LNCaP clone FGC (cell line): ENCODE measurements at places on chromosomes 7 and 10.

- DNase-seq: no peak
These were observed 158.4 kb downstream of the BBS9 start for GRCh38 chr7:33287738-33288137.

DNA sequence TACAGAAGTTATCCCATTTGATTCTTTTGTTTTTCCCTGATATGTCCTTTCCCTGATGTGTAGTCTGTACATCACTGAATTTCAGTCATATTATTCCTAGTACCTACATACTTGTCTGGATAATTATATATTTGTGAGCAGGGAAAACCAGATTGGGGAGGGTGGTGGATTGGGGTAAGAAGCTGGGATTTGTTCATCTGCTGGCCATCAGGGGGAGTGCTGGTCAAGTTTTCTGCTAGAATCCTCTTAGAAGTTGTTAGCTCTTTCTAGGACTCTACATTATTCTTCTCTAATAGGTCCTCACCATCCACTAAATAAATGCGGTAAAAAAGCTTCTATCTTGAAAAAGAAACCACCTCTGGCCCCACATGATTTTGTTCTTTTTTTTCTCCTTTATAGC, 232.7 kb upstream of the TAC1 start:
- peak; percentile 14 for DNase-seq

DNA sequence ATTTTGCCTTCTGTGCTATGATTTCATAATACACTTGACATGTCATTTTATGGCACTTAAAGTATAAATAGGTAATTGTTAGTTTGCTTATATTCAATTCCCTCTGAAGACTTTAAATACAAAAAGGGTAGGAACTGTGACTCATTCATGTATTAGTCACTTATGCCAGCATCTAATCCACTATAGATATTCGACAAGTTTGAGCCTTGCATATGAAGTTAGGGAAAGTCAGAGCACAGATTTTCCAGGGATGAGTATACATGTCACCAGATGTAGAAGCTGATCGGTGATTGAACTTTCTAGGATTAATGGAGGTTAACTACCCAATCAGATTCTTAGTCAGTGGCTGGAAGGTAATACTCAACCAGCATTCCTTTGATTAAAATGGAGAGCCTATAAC, 1321.5 kb downstream of the XPNPEP1 start:
- no peak for DNase-seq

DNA sequence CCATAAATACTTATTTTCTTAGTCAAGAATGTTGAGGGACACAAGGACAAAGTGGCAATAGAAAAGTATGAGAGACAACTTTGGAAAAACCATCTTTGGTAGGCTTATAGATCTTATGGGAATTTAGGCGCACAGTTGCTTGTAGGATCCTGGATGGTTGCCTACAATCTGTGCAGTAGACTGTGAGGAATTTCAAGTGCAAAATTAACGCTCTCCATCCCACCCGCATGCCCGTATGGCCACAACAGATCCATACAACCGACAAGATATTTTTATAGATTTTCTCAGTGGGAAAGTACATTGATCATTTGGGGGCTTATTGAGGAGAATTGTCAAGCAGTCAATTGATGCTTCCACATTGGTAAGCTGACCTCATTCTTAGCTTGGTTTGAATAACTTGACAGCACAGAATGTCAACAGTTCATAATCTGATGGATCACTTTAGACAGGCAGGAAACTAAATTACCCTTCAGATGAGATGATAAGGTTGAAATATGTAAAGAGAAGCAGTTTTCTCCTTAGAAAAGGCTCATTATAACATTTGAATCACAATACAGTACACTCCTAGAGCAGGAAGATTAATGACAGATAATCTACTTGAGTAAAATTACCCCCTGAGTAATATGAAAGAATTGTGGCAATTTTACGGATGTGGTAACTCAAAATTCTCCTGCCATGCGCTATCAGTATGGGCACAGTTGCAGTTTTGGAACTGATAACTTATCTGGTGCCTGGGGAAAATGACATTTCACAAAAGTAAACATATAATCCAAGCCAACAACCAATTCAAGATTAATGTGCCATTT, 479.7 kb downstream of the KIF20B start:
- DNase-seq: no peak

- DNase-seq: no peak
These were observed 117.0 kb downstream of the TYW1B start for GRCh38 chr7:72710983-72711382.

DNA sequence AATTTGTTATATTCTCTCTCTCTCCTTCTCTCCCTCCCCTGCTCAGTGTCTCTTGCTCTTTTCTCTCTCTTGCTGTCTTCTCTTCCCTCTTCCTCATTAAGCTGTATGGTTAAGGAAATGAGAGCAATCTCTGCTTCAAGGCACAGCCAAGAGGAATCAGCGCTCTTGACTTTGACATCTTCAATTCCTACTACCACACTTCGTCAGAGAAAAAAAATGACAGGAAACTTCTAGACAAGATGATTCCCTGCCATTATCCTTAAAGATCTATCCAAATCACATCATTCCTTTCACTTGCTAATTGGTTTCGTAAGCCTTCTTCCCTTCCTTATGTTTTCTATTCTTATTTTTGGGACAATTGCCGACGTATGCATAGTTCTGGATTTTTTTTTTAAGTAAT, 425.0 kb downstream of the KCNMA1 start:
- no peak for DNase-seq

DNA sequence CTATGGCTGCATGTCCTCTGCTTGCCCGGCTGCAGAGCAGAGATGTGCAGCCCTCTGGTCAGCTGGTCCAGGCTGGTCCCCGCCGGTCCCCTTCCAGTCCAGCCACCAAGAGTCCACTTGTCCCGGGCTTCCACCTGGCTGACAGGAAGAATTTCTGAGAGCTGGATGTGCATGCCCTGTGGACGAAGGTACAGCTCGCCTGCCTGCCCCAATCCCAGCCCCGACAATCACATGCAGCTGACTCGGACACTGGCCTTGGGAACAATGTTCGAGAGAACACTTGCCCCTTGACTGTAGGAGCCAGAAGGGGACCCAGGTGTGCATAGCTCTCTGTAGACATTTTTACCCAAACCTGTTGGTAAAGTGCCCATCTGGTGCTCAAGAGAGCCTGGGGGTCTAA, 11.8 kb downstream of the AVPI1 start:
- no peak for DNase-seq

DNA sequence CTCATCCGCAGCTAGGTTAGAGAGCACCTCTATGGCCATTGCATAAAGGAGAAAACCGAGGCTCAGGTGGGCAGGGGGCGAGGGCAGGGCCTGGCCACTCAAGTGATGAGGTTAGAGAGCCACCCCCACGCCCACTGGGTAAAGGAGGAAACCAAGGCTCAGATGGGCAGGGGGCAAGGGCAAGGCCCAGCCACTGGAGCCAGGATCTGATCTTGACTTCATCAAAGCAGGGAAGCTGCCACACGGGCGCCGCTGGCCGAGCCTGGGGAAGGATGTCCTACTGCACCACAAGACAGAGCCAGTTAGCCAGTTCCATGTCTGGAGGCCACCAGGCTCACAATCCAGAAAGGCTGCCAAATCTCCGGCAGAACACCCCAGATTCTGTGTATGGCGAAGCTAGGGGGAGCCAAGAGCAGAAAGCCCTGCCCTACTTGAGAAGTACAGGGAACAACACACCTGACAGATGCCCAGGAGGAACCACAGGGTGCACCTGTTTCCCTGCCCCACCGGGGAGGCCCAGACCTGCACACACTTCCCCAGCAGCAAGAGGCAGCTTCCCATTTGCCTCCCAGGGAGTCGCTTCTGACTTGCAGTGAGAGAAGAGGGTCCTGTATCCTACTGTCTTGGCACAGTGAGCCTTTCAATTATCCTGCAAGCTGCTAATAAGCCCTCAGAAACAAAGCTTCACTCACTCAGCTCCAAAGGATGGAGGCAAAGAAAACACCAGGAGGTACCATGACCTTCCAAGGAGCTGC, 101.9 kb downstream of the TNS3 start:
- no peak for DNase-seq

DNA sequence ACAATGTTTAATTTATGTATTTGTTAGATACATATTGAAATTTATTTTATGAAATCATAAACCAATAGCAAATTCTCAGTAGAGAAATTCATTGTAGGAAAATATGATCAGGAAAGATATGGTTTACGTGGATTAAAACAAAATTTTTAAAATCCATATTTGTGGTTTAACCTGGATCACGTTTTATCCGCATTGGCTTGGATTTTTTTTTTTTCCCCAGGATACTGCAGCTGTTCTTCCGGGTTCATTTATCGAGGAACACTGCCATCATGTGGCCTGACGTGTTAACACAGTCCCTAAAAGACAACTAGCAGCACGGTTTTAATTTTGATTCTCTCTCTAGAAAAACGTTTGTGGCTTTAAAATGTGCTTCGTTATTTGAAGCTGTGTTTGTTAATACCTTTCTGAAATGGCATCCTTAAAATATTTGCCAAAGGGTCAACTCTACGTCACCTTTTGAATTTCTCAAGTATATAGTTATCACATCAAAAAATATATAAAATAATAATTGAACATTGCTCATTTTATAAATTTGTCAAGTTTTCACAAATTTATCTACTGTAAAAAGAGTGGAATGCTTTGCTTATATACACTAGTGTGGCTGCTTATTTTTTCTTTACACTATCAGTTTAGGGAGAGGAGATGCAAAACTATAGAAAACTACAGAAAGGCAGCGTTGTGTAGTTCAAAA, 8.7 kb upstream of the ASB4 start:
- DNase-seq: peak; percentile 39

- DNase-seq: peak; percentile 90
These were observed 2.2 kb upstream of the TRIM8 start for GRCh38 chr10:102641880-102642735.

- no peak for DNase-seq
These were observed 32.5 kb upstream of the EIF4H start for GRCh38 chr7:74141705-74142104.

DNA sequence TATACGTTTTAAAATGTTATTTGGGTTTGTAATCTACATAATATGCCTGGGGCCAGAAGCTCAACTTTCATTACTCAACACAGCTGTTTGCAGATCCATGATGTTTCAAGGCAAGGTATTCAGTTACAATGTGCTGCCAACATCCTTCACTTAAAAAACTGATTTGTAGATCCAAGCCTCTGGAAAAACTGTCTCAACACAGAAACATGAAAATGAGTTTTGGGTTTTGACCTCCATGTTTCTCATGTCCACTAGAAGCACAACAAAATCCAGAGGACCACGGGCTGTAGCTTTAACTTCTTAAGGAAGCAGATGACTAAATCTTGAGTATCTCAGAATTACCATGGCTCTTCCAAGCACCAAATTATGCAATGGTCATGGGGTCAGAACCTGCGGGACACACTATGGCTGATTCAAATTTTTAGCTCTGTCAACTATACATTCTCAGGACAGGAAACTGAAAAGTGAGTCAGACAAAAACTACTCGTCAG, 247.1 kb upstream of the GRB10 start:
- DNase-seq: no peak

DNA sequence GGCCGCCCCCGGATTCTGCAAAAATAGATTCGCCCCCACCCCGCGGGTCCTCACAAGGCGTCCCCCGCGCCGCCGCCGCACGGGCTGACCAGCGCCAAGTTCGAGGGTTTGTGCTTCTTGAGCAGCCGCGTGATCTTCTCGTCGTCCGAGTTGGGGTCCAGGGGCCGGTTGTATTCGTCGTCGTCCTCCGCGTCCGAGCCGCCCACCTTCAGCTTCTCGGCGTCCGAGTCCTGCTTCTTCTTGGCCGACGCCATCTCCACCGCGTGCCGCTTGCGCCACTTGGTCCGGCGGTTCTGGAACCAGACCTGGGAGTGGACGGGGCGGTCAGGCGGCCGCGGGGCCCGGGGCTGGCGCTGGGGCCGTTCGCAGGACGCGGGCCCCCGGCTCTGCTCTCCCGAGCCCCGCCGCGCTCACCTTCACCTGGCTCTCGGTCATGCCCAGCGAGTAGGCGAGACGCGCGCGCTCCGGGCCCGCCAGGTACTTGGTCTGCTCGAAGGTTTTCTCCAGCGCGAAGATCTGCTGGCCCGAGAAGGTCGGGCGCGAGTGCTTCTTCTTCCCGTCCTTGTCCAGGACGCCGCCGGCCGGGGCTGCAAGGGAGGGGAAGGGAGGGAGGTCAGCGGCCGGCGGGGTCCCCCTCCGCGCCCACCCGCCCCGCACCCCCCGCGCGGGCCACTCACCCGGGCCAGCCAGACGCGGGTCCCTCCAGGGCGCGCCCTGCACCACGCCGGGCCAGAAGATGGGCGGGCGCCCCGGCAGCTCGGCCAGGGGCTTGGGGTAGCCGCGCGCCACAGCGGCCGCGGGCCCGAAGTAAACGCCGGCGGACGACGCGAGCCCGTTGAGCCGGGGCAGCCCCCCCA, 853 bp downstream of the NKX6-2 start:
- DNase-seq: no peak

- DNase-seq: no peak
These were observed 66.0 kb upstream of the ANKRD1 start for GRCh38 chr10:90986870-90987269.

- no peak for DNase-seq
These were observed 207.1 kb upstream of the HDAC9 start for GRCh38 chr7:18288322-18289037.

DNA sequence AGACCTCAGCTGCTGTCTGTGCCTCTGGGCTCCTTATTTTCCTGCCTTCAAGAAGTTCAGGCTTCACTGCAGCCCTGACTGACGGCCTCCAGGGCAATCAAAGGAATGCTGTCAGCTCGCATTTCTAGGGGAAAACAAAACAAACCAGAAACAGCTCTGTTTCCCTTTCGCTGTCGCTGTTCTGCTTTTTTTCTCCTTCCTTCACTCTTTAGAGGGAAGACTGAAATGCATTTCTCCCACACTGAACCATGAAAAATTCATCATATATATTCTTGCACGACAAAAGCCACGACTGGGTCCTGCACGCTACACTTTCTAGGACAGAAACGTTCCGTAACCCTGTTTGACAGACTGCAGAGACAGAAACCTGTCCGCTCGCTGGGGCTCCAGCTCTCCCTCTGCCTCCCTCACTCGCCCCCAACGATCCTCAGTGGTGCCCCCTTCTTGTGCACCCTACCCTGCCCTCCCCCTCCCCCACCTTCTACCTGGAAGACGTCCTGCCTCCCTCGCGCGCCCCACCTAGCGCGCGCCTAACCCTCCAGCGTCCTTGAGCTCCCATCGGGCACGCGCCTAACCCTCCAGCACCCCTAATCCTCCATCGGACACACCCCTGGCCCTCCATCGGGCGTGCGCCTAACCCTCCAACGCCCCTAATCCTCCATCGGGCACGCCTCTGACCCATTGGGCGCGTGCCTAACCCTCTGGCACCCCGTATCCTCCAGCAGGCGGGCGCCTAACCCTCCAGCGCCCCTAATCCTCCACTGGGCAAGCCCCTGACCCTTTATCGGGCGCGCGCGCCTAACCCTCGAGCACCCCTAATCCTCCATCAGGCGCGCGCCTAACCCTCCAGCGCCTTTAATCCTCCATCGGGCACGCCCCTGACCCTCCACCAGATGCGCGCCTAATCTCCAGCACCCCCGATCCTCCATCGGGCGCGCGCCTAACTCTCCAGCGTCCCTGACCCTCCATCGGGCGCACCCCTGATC, 37.1 kb downstream of the SVOPL start:
- no peak for DNase-seq

GRCh38 chr10:94206176-94206575, 156.6 kb downstream of the NOC3L start:
- DNase-seq: no peak

- no peak for DNase-seq
These were observed 402.2 kb downstream of the DNAJB6 start for GRCh38 chr7:157739031-157739430.

- no peak for DNase-seq
These were observed 59.1 kb downstream of the ANKRD26 start for GRCh38 chr10:27041196-27041595.

GRCh38 chr10:90111671-90112070, 410.3 kb downstream of the KIF20B start:
- no peak for DNase-seq
